CD4-positive, alpha-beta T cell treated with Interleukin-2 at 100 ng/mL for 4 hours (primary cell): ENCODE measurements at places on chromosomes 11 and 22.
A peak's percentile ranks its signal among the peaks of the same experiment; 100 is the strongest.

- DNase-seq = no peak
Measured at GRCh38 chr11:99244613-99245012, 223.9 kb downstream of the CNTN5 start.

- DNase-seq = no peak
Measured at GRCh38 chr11:130475426-130476053, 27.1 kb downstream of the ADAMTS15 start.

DNA sequence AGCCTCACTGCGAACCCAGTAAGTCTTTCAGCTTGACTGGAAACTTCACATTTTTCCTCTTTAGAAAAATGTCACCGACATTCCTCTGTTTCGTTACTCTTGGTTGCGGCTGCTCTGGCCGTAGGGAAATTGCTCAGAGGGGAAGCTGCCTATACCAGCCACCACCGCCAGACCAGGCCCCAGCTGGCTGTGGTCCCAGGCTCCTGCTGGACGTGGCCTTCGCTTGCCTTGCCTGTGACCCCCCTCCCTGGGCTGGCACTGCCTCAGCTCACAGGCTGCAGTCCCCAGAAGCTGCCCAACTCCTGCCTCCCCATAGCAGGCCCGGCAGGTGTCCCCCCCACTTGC lies 197.8 kb downstream of the MN1 start:
- no peak for DNase-seq

- DNase-seq = no peak
Measured at GRCh38 chr22:43364169-43364435, 20.9 kb upstream of the SCUBE1 start.

DNA sequence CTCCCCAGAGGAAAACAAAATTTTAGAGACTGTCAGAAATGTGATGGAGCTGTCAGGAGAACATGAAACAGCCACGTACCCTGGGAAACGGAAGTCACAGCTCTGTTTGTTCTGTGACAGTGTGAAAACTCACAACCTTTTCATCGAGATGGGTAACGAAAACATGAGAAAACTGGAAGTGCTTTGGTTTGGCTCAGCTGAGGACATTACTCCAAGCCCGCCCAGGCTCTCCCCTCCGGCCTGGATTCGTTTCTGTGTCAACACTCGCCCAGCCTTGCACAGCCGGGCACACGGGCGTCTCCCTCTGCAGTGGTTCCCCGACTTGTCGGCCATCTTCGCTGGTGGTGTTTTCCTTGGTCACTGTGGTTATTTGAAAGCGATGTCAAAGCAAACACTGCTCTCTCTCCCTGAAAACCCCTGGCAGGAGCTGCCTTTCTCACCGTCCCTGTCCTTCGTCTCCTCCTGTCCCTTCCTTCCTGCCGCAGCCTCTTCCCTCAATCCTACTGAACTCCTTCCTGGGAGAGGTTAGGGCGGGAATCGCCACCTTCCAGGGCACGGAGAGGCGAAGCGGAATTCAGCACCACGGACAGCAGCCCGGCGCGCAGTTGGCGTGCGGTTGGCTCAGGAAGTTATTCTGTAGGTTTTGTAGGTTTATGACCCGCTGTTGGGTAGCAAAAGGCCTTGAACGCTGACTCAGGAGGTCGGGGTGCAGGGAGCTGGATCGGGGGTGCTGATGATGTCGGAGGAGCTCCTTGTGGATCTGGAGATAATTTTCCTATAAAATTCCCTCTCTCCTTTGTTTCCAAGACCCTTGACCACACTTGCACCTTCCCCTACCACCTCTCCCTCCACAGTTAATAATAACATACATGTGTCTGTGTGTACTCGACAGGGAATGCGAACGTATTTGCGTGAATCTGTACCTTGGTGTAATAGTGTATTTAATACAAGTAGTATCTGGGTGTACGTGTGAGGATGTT lies 13.1 kb upstream of the RPS19BP1 start:
- DNase-seq = peak; percentile 72

- DNase-seq = no peak
Measured at GRCh38 chr11:8810540-8811301, 100.3 kb upstream of the AKIP1 start.

DNA sequence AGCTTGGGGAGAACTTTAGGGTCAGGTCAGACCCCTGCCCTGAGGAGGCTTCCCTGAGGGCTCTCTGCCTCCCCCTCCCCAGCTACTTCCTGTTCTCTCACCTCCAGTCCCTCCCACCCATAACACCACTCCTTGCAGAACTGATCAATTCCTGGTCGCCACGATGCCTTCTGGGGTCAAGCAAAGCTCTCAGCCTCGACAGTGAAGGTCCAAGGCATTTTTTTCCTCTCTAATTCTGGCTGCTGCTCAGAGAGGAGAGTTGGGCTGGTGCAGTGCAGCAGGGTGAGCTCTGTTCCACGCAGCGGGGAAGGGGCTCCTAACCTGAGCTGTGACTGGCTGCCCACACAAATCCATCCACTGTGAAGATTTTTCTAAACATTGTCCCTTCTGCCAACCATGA lies 628.4 kb downstream of the BRD1 start:
- DNase-seq = no peak

DNA sequence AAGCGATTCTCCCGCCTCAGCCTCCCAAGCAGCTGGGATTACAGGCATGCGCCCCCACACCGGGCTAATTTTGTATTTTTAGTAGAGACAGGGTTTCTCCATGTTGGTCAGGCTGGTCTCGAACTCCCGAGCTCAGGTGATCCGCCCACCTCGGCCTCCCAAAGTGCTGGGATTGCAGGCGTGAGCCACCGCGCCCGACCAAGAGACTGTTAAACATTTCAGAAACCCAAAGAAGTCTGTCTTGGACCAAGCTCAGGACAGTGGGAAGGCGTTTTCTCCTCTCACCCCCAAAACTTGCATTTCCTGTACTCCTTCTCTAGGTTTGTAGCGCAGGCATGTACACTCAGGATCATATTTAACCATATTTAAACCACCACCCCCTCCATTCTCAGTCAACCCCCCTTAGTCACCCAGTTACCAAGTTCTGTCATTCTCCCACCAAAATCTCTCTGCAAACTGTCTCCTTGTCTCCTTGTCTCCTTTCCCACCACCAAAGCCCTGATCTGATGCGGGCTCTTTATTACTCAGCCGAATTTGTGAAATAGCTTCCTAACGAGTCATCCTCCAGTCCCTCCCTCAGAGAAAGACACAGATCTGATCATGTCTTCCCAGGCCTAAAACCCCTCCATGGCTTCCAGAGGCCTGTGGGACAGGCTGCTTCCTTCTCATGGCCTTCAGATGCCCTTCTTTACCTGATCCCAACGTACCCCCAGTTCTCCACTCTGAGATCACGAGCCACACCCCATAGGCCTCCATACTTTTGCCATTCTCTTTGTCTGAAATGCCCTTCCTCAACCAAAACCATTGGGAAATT lies 29.0 kb upstream of the CREB3L1 start:
- no peak for DNase-seq

DNA sequence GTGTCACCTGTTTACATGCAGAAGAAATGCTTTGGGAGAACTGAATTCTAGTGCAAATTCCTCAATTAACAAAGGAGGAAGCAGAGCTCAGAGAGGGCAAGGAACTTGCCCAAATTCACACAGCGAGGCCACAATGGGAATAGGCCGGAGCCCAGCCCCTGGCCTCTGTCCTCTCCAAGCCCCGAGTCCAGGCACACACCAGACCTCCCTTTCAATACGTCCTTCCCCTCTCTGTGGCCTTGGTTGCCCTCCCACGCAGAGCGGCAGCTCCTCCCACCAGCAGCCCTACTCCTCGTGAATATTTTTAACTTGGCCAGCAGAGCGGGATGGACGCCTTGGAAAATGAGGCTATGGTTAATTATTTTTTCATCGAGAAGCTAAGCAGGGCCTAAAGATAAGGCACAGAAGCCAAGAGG lies 1.6 kb upstream of the CARD10 start:
- DNase-seq = no peak

- no peak for DNase-seq
Measured at GRCh38 chr22:46007003-46007847, 30.3 kb upstream of the WNT7B start.

DNA sequence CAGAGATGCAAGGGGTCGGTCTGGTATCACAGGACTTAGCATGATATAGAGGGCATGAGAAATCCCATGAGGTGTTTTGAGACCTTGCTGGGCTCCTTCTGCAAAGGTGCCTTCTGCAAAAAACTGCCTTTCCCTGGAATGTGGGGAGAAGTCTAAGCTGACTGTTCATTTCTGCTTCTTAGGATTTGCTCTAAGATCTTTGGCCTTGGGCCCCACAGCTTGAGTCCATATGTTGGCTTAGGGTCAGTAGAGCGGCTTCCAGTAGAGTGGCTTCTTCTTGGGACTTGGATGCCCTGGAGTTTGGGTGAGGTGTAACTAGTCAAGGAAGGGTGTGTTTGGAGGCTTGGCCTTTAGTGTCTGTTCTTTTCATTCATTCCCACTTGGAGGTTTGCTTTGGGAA lies 37.0 kb downstream of the AMPD3 start:
- DNase-seq = no peak

- DNase-seq = no peak
Measured at GRCh38 chr11:105612771-105613170, 2.9 kb downstream of the GRIA4 start.

GRCh38 chr11:91305402-91305801 lies 919.2 kb upstream of the FAT3 start:
- no peak for DNase-seq

DNA sequence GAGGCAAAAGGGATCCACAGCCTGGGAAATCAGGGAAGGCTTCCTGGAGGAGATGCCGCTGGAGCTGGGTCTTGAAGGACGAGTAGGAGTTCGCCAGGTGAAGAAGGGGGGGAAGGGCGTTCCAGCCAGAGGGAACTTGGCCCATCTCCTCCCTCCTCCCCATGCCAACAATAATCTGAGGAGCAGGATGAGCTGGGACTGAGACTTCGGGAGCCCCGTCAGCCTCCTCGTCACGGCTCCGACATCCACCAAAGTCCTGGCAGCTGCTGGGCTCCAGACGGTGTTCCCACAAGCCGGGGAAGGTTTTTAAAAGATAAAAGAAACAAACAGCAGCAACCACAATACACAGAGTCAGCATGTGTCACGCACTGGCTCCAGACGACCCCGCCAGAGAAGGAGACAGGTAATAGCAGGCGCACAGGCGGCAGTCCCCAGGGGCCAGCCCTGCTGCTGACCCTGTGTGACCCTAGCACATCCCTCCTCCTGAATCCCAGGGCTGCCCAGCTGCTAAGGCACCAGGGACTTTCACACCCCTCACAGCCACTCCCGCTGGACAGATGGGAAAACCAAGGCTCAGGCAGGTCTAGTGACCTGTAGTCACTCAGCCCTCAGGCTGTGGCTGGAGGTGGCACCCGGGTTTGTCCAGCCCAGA lies 37.3 kb downstream of the NUP50 start:
- no peak for DNase-seq

DNA sequence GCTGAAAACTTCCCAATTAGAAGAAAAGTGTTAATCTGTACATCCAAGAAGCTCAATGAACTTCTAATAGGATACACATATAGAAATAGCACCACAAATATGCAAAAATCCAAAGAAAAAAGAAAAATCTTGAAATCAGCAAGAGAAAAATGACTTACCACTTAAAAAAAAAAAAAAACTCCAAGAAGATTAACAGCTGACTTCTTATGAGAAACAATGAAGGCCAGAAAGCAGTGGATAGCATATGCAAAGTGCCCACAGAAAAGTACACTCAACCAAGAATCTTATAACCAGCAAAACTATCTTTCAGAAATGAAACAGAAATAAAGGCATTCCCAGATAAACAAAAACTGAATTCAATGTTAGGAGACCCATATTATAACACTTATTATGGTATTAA lies 29.9 kb upstream of the OR5B12 start:
- no peak for DNase-seq

- no peak for DNase-seq
Measured at GRCh38 chr11:126378763-126379162, 23.3 kb downstream of the ST3GAL4 start.

GRCh38 chr11:96293598-96294021 lies 49.4 kb downstream of the MAML2 start:
- no peak for DNase-seq
